ENCODE measurements at places on chromosomes 13 and 19.
A peak's percentile ranks its signal among the peaks of the same experiment; 100 is the strongest.

- DNase-seq = no peak
Observed at GRCh38 chr13:41427666-41428065, 29.7 kb upstream of the RGCC start.

DNA sequence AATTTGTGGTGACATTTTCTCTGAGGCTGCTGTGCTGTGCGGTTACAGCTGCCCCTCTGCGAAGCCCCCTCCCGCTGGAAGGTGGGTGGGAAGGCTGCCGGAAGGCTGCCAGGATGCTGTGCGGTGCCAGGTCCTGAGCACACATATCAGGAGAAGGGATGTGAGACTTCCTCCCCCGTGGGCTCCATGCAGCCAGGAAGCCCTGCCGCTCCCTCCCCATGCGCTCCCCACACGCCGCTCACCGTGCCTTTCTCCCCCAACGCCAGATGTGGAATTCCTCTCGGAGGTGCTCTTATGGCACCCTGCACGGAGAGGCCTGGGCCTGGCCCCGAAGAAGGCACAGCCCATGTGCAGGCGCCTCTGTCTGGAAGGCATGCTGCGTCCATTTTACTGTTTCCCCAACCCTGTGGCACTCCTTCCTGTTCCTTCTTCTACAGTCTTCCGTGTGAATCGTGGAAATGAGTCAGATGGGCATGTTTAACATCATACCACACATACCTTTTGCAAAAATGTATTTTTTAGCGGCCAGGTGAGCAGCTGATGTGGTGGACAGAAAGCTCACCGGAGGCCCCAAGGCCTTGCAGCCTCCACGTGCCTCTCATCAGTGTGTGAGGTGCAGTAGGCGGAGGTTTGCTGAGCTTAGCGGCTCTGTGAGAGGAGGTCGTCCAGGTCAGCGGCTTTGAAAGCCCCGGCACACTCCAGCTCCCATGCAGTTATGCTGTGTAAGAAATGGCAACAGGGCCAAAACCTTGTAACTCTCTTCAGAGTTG lies 88.0 kb downstream of the ATP11A start:
- no peak for DNase-seq

DNA sequence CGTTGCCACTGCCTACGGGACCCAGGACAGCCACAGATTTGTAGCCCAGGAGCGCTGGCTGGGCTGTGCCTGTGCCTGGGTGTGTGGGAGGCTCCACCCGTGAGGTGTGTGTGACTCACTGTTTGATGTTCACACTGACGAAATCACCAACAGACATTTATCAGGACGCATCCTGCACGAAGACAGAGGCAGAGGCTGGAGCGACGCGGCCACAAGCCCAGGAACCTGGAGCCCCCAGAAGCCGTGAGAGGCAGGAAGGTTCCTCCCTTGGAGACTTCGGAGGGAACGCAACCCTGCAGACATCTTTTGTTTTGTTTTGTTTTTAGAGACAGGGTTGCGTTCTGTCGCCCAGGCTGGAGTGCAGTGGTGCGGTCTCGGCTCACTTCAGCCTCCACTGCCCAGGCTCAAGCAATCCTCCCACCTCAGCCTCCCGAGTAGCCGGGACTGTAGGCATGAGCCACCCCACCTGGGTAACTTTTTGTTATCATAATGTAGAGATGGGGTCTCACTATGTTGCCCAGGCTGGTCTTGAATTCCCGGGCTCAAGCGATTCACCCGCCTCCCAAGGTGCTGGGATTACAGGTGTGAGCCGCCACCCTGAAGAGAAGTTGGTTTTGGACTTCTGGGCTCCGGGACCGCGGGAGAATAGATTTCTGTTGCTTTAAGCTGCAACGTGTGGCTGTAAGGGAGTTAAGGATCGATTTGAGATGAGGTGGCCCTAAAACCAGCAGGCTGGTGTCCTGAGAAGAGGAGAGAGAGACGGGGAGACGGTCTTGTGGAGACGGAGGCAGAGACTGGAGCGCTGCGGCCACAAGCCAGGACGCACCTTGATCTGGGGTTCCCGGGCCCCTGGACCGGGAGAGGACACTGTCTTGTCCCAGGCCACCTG lies 24.9 kb upstream of the WDR18 start:
- DNase-seq = no peak

GRCh38 chr19:16034958-16035560 lies 41.2 kb upstream of the TPM4 start:
- no peak for DNase-seq

- DNase-seq = no peak
Observed at GRCh38 chr13:26688286-26688685, 72.3 kb downstream of the GPR12 start.

DNA sequence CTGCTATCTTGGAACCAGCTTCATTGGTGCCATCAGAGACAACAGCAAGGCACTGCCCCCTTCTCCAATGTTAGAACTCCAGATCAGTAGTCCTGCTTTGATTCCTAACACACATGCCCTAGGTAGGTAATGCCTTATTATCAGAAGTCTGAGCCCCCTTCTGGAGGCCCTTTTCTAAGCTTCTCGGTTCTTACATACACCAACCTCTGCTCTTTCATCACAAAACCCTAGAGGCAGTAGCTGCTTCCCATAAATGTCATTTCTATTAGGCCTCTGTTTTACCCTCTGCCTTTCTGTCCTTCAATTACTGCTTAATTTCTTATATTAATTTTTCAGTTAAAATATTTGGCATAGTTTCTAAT lies 65.3 kb upstream of the KLHL1 start:
- DNase-seq = no peak

DNA sequence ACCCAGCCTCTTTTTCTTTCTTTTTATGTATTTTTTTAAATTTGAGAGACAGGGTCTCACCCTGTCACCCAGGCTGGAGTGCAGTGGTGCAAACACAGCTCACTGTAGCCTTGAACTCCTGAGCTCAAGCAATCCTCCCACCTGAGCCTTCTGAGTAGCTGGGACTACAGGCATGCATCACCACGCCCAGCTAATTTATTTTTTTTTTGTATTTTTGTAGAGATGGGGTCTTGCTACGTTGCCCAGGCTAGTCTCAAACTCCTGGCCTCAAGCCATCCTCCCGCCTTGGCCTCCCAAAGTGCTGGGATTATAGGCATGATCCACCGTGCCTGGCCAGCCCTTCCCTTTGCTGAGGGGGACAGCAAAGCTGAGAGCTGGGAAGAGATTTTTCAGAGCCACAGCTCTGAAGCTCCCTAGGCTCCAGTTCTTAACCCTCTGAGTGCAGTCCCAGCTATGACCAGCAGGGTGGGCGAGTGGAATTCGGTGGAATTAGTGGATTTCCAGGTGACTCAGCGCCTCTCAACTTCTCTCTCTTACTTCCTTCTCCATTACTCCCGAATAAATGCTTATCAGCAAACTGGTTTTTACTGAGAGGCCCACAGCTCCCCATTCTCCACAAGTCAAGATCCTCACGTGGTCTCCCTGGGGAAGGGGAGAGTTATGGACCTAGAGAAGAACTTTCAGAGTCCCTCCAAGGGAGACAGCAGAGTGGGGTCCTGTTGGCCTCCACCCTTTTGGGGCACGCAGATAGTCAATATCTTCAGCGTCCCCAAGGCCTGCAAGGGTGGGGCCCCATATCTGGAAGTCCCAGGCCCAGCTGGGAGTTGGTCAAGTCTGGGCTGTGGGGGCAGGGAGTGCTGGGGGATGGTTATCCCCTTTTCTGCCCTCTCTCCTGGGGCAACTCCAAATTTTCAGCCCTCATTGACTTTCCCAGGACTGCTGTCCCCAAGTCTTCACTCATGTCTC lies 1.2 kb downstream of the BLVRB start:
- peak; percentile 65 for DNase-seq

DNA sequence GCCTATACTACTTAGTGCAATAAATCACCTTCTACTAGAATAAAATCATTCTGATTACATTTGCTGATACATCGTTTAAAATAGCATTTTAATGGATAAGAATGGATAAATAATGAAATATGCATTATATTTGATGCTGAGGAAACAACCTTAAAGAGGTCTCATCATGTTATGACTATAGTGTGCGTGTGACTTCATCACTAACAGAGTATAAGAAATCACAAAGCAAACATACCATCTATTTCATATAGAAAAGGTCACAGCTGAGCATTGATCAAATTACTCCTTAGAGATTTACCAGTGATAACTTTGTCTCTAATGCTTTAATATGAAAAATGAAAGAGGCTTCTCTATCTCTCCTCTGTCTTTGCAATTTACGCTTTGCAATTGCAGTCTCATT lies 1620.3 kb upstream of the SLC10A2 start:
- DNase-seq = no peak

DNA sequence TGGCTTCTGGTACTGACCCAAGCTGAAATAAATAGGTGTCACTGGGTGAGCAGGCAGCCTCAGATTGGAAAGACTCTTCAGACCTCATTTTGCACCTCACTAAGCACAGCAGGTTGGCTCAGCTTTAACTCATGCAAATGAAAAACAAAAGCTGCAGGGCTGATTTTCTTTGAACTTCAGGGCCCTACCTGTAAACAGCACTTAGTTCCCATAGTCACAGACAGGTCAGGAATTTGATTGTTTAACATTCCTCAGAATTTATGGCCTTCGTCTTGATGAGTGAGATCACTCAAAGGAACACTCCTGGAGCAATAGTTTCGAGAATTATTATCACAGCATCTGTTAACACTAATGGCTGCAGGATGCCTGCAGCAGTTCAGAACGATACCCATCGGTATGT lies 718.5 kb downstream of the EFNB2 start:
- no peak for DNase-seq

GRCh38 chr13:103250071-103250470 lies 183.9 kb upstream of the SLC10A2 start:
- DNase-seq = no peak

DNA sequence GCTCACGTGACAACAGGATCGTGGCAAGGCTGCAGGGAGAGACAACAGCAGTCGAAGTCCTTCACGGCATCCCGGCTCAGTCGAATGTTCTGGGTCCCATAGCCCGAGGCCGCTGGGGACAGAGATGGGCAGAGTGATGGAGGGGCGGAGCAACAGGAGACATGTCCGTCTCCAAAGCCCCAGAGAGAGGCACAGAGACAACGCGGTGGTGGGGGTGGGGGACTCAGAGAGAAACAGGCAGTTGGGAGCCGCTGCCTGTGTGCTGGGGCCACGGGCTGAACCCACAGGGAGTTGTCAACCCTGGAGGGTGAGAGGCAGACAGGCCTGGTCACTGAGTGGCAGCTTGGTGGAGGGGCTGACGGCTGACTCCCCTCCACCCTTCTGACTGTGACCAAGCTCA lies 20.4 kb downstream of the NOSIP start:
- DNase-seq = no peak

- DNase-seq = no peak
Observed at GRCh38 chr19:55432241-55432959, 10.7 kb downstream of the SHISA7 start.

GRCh38 chr13:28557725-28558520 lies 63.0 kb upstream of the FLT1 start:
- DNase-seq = peak; percentile 94

- no peak for DNase-seq
Observed at GRCh38 chr19:37160153-37160552, 12.3 kb downstream of the ZNF585A start.

GRCh38 chr13:71087432-71087831 lies 779.6 kb downstream of the DACH1 start:
- no peak for DNase-seq

DNA sequence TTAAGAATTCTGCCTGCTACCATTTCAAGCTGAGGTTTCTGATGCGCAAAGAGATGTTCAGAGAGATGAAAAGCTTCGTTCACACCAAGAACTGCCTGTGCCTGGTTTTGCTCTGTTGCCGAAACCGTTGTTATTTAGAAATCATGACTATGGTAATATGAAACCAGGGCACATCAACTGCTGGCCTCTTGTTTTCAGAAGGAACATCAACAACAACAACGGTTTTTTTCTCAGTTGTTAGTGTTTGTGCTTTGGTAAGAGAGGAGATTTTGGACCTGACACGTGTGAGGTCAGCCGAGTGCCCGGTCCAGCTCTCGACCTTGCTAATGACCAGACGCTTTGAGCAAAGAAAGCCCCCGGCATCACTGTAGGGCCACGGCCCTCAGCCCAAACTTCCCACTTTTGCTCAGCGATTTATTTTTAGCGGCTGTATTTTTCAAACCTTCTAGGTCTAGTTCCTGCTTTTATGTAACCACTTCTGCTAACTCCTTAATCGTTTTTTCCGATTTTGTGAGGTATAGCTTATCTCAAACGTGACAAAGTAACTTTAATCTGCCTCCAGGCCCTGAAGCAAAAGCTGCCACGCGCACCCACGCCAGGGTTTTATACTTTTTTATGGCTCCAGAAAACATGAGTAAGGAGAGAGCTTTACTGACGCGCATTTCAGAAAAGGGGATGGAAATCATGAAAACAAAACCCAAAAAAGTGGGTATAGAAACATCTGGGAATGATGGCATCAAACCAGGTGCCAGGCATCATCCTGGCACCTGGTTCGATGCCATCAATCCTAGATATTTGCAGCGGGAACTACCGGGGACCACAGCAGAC lies 42.0 kb downstream of the KLF2 start:
- DNase-seq = no peak

DNA sequence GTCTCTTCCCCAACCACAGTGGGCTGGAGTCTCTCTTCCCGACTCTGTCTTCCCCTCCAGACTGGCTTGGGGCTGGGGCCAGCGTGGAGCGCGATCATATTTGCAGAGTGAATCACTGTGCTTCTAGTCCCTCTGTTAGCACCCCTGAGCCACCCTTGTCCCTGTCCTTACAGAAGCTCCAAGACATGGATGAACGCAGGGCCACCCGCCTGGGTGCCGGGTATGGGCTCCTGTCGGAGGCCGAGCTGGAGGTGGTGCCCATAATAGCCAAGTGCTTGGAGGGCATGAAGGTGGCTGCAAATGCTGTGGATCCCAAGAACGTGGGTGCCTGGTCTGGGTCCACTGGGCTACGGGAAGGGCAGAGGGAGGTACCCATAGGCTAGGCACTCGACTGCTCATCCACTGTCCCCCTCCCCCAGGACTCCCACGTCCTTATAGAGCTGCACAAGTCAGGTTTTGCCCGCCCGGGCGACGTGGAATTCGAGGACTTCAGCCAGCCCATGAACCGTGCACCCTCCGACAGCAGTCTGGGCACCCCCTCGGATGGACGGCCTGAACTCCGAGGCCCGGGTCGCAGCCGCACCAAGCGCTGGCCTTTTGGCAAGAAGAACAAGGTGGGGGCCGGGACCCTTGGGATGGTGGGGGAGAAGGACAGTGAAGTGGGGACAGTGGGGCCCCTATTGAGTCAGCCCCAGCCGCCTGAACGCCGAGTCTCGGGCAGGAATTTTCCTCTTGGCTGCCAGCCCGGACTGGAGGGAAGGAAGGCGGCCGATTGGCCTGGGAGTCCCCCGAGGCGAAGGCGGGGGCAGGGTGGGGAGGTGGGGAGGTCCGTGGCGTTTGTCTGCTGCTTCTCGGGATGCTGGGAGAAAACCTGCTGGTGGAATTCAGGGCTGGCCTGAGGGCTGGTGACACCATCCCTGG lies 5.2 kb downstream of the TRIP10 start:
- peak; percentile 34 for DNase-seq

DNA sequence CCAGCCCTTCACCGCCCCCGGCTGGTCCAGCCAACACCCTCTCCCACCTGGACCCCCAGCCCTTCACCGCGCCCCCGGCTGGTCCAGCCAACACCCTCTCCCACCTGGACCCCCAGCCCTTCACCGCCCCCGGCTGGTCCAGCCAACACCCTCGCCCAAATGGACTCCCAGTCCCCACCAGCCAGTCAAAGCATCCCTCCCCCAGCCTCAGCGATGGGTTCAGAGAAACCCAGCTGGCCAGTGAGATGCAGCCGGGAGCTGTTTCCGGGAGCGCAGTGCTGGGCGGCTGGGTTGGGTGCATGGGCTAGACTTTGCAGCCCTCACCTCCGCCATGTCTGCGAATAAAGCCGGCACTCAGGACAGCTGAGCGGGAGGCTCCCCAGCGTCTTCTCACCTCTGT lies 6.5 kb upstream of the CDC34 start:
- DNase-seq = no peak
